ENCODE measurements at places on chromosomes 6 and 20.

GRCh38 chr6:36969240-36969691 lies 14.7 kb downstream of the PI16 start:
- DNase-seq = no peak

DNA sequence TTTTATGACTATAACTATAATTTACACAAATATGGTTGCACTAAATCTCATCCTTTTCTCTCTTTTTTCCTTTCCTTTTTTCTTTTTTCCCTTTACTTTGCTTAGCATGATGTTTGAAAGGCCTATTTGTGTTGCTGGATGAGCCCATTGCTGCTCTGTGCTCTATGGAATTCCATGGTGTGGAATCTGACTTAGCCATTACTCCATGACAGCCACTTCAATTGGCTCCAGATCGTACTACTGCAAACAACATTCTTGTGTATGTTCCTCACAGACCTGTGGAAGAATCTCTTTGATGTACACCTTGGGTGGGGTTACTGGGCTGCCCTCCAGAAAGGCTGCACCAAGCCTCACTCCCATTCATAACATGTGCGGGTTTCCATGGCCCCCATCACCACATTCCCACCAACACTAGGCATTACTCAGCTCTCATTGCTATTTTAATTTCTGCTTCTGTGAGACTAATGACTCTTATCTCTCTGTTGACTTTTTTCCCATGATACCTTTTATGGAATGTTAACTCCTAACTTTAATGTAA lies 979.0 kb downstream of the KIF16B start:
- DNase-seq = no peak

- no peak for DNase-seq
These were observed 17.3 kb downstream of the TULP4 start for GRCh38 chr6:158329531-158329930.

- DNase-seq = no peak
These were observed 17.2 kb downstream of the UNC5CL start for GRCh38 chr6:41021832-41022231.

DNA sequence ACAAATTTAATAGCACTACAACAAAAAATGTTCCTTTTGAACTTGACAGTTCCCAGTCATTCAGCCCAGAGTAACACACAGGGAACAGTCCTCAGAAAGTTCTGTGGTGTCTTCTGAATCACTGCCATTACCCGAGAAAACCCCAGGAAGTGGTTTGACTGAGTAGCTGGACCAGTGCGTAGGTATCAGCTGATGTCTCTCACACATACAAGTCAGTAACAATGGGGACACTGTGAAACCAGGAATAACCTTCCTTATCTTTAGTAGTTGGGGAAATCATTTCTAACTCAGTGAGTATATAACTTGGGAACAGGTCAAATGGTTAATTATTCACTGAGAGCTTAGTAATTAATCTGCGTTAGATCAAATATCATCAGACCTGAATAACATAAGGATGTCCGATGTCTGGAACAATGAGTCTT lies 73.1 kb downstream of the HIVEP2 start:
- peak; percentile 66 for DNase-seq

GRCh38 chr20:38612751-38613515 lies 11.3 kb downstream of the ARHGAP40 start:
- no peak for DNase-seq

DNA sequence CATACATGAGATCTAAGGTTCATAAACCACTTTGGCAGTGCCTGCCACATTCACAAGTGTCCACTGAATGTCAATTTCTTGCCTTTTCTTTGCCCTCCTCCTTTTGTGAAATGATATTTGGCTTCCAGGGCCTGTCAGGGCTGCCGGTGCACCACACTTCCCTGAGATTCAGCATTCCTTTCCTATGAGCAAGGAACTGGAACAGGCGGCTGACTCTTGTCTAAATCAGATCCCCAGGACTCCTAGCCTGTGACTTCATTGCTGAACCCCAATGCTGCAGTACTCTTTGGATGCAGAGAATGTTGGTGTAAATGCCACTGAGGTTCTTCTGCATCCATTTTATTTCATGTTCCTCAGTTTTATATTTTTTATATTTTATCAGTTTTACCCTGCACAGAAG lies 172.2 kb downstream of the ARID1B start:
- no peak for DNase-seq

GRCh38 chr20:54214566-54214965 lies 6.7 kb downstream of the PFDN4 start:
- no peak for DNase-seq

DNA sequence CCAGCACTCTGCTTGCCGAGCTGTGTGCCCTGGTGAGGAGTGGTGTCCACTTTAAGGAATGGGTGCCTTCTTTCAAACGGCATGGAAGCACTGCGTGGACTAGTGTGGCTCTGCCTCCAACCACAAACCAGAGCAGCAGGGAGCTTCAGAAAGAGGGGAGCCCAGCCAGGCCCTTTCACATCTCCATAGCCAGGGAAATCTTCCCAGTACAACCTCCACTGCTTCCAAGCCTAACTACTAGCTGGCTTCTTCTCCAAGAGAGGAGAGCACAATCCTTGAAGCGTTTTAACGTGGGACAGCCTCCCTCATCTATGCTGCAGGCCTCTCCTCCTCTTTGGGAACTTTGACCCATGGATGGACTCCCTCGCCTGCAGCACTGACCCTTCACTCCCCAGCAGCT lies 26.7 kb downstream of the TNXB start:
- no peak for DNase-seq

DNA sequence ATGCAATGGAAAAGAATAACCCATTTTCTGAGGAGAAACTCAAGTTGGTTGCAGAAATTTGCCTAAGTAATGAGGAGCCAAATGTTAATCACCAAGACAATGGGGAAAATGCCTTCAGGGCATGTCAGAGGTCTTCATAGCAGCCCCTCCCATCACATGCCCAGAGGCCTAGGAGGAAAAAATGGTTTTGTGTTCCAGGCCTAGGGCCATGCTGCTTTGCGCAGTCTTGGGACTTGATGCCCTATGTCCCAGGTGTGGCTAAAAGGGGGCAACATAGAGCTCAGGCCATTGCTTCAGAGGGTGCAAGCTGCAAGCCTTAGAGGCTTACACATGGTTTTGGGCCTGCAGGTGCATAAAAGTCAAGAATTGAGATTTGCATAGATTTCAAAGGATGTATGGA lies 485.9 kb downstream of the EYS start:
- no peak for DNase-seq

DNA sequence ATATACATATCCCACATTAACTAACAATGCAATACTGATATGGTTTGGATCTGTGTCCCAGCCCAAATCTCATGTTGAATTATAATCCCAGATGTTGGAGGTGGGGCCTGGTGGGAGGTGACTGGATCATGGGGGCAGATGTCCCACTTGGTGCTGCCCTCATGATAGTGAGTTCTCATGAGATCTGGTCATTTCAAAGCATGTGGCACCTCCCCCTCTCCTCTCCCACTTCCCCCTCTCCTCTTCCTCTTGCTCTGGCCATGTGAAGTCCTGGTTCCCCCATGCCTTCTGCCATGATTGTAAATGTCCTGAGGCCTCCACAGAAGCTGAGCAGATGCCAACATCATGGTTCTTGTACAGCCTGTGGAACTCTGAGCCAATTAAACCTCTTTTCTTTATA lies 71.2 kb downstream of the FYN start:
- no peak for DNase-seq
